ENCODE measurements at places on chromosomes 2 and 18. TPM values are rescaled to one million over a fixed set of nuclear protein-coding genes. Genes with fewer than 3 reads are reported as not detected.

GRCh38 chr2:228447266-228447915 is 265.9 kb upstream of the SPHKAP start:
- no peak for DNase-seq

DNA sequence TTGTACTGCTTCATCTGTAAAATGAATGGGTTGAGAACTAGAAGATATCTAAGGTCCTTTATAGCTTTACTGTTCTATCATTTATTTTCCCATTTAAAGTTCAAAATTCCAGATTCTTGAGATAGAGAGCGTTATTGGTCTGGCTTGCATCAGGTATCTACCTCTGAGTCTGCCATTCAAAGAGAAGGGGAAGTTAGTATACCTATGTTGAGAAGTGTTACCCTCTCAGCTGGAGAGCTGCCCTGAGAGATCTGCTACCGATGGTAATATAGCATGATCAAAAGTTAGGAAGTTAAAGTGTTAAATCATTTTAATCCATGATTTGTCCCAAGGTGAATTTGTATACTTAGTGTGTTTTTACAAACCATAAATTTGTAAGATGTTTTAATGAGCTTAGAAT is 7.4 kb downstream of the EPC2 start:
- no peak for DNase-seq

- DNase-seq = no peak
Measured at GRCh38 chr2:234091432-234091879, 41.0 kb downstream of the SPP2 start.

The SIX3 gene
- not detected for polyA plus RNA-seq
